ENCODE measurements at places on chromosomes 16 and 17.

GRCh38 chr17:73137376-73137775, 27.4 kb upstream of the SSTR2 start:
- no peaks in the 10 kb centered on the region for H3K4me1 ChIP-seq
- H3K27ac ChIP-seq: no peak overlapping the region
- no peak overlapping the region for H3K4me3 ChIP-seq
- no peaks in the 10 kb centered on the region for H3K36me3 ChIP-seq

GRCh38 chr16:88473666-88474534, 20.8 kb downstream of the ZFPM1 start:
- no peak overlapping the region for H3K4me3 ChIP-seq
- H3K27me3 ChIP-seq: no peaks in the 10 kb centered on the region
- H3K27ac ChIP-seq: no peak overlapping the region
- no peaks in the 10 kb centered on the region for H3K4me1 ChIP-seq

DNA sequence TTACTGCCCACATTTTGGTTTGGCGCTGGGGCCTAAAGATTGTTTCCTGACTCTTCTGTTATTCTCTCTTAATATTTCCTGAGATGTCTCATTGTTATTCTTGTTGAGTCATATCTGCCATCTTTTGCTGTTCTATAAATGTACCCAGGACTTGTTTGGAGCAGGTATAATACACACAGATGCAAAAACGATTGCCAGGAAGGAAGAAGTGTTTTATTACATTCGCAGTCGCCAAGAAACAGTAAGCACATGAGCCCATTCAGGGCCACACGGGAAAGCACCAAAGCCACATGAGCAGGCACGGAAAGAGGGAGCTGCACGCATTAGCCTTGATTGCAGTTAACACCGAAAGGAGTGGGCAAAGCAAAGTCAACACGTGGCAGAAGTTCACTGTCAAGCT, 70.2 kb downstream of the ARHGAP44 start:
- H3K27me3 ChIP-seq: no peaks in the 10 kb centered on the region
- no peaks in the 10 kb centered on the region for H3K36me3 ChIP-seq
- no peaks in the 10 kb centered on the region for H3K4me1 ChIP-seq
- no peak for DNase-seq
- no peak overlapping the region for H3K4me3 ChIP-seq

DNA sequence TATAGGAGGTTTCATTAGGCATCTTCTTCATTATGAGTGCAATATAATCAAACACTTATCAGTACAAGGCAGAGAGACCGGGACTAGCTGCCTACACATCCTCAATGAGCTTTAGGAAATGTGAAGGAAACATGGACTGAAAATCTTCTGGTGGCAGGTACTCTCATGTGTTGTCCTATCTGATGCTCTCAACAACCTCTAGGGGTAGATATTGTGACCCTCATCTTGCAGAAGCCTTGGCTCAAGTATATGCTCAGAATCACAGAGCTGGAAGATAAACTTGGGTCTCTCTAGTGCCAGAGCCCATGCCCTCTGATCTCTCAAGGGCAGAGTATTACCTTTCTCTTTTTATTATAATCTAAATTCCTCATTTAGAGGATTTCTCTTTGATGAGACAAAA, 181.6 kb upstream of the C17orf78 start:
- no peaks in the 10 kb centered on the region for H3K27me3 ChIP-seq
- H3K4me1 ChIP-seq: no peaks in the 10 kb centered on the region
- no peak overlapping the region for H3K27ac ChIP-seq
- no peak for DNase-seq

- no peaks in the 10 kb centered on the region for H3K4me1 ChIP-seq
- no peak for DNase-seq
- peaks cover 40% of the 10 kb centered on the region for H3K27me3 ChIP-seq
- no peak overlapping the region for H3K4me3 ChIP-seq
Measured at GRCh38 chr17:4607773-4608187, 23.5 kb downstream of the SMTNL2 start.

Measured in MM.1S (cell line).